ENCODE measurements at places on chromosomes 1 and 21.
A peak's percentile ranks its signal among the peaks of the same experiment; 100 is the strongest.

GRCh38 chr1:221310180-221310579 lies 430.9 kb downstream of the HLX start:
- DNase-seq, result no peak

GRCh38 chr1:168473126-168473525 lies 70.7 kb downstream of the XCL2 start:
- DNase-seq, result no peak

- no peak for DNase-seq
Observed at GRCh38 chr21:35648512-35648911, 411.8 kb downstream of the SETD4 start.

DNA sequence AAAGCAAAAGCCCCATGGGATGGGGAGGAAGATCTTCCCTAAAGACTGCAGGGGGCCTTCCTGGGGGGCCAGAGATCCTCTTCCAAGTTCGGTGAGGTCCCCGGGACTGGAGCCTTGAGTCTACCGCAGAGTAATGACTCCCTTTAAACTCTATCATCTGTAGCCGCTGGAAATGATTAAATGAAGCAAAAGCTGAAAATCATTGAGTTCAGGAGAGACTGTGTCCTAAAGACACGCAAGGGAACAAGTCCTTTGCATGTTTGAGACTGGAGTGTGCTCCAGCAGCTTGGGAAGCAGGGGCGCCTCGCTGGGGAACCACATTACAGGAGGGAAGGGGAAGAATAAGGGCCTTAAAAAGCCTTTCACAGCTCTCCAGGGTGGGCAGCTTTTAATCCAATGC lies 70.2 kb downstream of the WDR4 start:
- DNase-seq, result no peak

DNA sequence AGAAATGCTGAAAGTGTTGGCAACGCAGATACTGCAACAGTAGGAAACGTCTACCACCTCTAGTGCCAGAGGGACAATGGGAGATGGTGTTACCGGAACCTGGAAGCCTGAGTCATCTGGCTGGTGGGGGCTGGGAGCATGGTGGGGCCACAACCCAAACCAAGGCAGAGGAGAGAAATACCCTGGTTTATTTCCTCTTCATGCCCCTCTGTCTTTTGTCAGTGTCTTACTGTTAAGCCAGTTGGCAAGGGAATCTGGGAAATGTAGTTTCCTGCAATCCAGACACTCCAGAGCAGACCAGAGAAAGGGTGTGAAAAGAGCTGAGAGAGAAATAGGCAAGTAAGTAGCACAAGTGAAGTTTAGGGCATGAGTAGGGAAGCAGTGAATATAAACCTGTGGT lies 14.8 kb downstream of the DNTTIP2 start:
- no peak for DNase-seq

DNA sequence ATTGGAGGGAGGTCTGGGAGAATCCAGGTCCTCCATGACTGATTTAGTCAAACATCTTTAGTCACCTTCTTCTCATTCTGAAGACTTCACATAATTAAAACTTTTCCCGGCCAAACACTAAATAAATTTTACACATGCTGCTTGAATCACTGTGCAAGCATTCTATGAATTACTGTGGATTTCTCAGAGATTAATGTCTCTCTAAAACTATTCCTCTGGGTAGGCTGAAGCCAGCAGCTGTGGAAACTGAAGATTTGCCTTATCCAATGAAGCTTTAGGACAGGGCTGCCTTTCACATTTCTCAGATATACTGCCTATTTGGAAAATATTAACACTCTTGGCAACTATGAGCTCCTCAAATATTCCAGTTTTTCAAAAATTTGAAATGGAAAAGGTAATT lies 61.7 kb downstream of the JMJD4 start:
- no peak for DNase-seq

GRCh38 chr21:36065497-36066036 lies 4.3 kb upstream of the CBR1 start:
- no peak for DNase-seq

DNA sequence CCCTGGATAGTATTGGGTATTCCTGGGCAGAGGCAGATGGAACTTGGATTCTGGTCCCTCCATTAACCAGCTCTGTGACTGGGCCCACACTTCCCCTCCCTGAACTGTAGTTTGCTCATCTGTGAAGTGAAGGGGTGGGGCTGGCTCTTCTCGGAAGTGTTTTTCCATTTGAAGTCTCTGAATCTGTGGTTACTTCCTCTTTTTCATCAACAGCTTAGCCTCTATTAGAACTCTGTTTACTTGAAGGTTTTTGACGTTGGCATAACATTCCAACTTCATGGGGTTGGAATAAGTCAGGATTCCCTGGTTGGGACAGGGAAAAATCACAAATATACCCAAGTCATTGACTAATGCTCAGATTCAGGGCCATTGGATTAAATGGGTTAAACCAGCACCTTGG lies 3.6 kb downstream of the KIAA0040 start:
- DNase-seq, result no peak

DNA sequence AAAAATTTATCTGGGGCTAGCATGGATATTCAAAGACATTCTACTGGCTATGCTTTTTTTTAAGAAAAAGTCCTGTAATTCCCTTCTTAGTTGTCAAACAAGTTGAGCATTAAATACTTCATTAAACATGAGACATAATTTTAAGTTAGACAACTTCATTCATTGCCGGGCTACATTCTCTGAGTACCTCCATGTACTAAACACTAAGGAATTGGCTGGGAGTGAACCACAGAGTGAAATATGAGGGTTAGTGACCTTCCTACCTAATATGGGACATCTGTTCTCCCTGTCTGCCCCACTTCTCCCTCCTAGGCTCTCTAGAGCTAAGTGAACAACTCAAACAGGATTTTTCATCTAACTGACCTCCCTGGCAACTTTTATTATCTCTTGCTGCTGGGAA lies 370.4 kb downstream of the VAV3 start:
- no peak for DNase-seq

DNA sequence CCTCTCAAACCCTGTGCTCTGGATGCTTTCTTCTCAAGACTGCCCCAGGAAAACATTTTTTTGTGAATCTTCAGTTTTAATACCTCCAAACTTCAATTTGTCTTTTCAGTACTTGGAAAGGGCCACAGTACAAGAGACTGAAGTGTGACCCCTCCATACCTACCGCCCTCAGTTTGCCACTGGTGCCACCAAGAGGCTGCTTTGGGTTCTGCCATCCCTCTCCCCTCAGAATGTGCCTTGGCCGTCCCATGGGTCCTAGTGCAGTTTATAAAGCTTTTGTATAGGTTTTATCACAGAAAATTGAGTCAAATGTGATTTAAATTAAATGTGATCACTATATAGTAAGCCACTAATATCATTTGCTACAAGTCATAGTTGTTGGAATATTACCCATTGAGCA lies 60.8 kb upstream of the PGD start:
- DNase-seq, result peak; percentile 49
